Activated CD4-positive, alpha-beta T cell treated with anti-CD3 and anti-CD28 coated beads, Interleukin-2, amount 10 ng/mL, durations not matched to agents 7 days and 5 days (primary cell): ENCODE measurements at places on chromosomes 2 and 18. TPM values are rescaled to one million over a fixed set of nuclear protein-coding genes. Genes with fewer than 3 reads are reported as not detected.

The SOCS6 gene
- total RNA-seq, result 3.4 TPM

The PSMG2 gene
- 112 TPM for total RNA-seq

The IL36A gene
- total RNA-seq, result not detected

DNA sequence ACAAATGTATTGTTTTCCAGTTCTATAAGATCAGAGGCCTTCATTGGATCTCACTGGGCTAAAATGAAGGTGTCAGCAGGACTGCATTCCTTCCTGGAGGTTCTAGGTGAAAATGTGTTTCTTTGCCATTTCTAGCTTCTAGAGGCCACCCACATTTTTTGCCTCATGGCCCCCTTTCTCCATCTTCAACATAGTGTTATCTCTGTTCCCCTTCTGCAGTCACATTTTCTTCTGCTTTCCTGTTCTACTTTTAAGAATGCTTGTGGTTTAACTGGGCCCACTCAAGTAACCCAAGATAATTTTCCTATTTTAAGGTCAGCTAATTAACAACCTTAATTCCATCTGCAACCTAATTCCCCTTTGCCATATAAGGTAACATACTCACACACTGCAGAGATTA, 36.1 kb downstream of the METTL21A start:
- H3K36me3 ChIP-seq, result peaks cover 86% of the 10 kb centered on the region
- DNase-seq, result no peak
- no peak overlapping the region for H3K4me3 ChIP-seq
- no peak overlapping the region for H3K27ac ChIP-seq

GRCh38 chr2:43100883-43101662, 125.3 kb downstream of the ZFP36L2 start:
- no peak overlapping the region for H3K27ac ChIP-seq
- H3K4me1 ChIP-seq, result peaks cover 3% of the 10 kb centered on the region
- H3K27me3 ChIP-seq, result no peaks in the 10 kb centered on the region
- no peak overlapping the region for H3K4me3 ChIP-seq
- DNase-seq, result no peak
